Bone marrow (tissue), 2 donors: ENCODE measurements at places on chromosomes 2 and 18.

DNA sequence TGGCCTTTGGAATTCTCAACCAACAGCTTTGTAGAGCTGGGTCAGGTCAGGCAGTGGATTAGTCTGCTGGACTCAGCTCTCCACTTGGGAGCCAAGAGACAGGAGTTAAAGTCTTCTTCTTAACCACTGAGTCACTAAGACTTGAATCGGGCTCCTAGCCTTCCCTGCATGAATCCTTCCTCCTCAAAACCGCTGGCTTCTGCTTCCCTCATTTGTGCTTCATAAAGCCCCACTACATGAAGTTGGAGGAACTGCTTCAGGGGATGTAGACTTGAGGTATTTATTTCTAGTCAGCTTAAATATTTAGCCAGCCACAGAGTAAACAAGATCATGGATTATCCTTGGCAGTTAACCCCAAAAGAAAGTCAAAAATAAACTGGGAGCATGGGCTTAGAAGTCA lies 536.3 kb upstream of the TNP1 start:
- no peak for DNase-seq

DNA sequence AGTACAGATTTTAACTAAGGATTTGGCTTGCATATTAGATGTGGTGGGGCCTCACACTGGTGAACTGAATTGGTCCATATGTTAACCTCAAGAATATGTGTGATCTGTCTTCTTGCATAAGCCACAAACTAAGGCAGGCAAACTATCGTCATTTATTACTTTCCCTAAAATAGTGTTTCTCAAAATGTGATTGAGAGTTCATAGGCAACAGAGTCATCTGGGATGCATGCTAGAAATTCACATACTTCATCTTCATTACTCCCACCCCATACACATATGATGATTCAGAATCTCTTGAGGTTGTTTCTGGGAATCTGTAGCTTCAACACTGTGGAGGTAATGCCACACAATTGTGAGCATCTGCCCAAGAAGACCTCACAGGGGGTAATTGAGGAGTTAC lies 822.8 kb upstream of the CDH2 start:
- no peak for DNase-seq

DNA sequence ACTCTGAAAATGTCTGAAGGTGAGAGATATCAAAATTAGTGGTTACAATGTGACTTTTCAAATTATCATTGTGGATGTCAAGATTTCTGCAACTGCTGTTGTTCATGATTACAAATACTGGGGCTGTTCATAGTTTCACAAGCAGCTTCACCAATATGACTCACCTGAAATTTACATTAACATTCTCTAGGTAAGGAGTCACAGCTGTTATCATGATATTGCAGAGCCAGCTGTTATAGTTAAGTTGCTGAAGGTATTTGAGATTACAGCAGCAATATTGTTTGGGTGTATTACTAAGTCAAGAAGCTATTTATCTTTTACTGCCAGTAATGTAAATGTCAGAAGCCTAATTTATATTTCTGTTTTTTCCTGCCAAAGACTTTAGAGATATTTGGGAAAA lies 140.0 kb downstream of the MC4R start:
- no peak for DNase-seq

GRCh38 chr2:152115952-152116351 lies 17.1 kb upstream of the CACNB4 start:
- no peak for DNase-seq

DNA sequence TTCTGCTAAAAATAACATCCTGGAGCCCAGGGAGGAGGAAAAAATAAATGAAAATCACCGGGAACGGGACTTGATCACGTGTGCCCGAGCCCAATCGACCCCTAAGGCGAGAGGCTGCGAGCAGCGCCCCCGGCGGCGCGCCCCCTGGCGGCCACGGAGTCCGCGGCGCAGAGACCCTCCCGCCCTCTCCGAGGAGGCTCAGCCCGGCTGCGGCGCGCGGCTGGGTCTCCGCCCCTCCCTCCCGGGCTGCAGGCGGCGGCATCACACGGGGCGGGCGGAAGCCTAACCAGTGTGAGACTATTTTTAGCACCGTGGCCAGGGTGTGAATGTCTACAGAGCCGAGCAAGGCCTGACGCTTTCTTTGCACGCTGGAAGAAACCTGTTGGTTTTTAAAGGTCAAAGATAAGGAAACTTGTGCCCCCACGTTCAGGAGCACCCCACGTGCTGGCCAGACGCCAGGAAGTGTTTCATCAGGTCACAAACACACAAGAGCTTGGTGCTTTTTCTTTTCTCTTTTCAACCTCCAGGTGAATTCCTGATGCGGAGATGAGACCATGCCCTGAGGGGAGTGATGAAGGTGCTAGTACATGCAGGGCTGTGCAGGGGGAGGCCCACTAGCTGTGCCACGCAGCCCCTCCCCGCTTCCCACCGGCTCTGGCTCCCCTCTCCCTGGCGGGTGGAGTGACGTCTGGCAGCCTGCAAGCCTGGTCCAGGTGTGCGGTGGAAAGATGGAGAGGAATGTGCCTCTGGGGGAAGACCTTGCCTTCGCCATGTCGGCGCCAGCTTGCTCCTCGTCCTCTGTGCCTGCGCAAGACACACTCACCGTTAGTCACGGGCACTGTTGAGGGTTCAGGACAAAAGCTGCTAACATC lies 35.3 kb upstream of the DNMT3A start:
- peak; percentile 51 for DNase-seq

DNA sequence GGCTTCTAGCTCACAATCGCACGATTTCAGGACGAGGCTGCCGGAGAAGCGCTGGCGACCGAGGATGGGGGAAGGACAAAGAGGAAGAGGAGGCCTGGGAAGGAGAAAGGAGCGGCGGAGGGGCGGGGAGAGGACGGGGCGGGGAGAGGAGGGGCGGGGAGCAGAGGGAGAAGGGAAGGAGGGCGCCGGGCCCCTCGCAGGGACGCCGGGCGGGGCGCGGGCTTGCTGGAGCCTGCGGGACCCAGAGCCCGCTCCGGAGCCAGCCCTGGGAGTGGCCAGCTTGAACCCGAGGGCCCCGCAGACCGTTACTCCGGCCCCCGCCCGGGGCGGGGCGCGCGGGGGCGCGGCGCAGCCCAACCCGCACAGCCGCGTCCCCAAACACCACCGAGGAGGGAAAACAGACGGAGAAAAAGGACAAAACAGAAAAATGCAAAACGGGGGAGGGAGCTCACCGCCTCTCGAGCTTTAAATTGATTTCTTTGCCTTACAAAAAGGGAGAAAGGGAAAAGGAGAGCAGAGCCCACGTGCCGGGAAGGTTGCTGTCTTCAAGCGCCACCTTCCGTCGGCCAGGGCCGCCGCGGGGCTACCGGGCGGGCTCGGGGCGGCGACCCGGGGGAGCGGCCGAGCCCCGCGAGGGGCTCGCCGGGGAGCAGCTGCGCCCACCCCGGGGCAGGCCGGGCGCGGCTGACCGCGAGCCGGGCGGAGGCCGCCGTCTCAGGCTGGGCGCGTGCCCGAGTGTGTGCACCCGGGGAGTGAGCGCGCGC lies 781 bp upstream of the SOX11 start:
- DNase-seq = no peak

- DNase-seq = no peak
These were observed 173.9 kb downstream of the ANAPC1 start for GRCh38 chr2:111710085-111710484.

- DNase-seq = no peak
These were observed 88.9 kb downstream of the TMEM185B start for GRCh38 chr2:120134263-120134662.

DNA sequence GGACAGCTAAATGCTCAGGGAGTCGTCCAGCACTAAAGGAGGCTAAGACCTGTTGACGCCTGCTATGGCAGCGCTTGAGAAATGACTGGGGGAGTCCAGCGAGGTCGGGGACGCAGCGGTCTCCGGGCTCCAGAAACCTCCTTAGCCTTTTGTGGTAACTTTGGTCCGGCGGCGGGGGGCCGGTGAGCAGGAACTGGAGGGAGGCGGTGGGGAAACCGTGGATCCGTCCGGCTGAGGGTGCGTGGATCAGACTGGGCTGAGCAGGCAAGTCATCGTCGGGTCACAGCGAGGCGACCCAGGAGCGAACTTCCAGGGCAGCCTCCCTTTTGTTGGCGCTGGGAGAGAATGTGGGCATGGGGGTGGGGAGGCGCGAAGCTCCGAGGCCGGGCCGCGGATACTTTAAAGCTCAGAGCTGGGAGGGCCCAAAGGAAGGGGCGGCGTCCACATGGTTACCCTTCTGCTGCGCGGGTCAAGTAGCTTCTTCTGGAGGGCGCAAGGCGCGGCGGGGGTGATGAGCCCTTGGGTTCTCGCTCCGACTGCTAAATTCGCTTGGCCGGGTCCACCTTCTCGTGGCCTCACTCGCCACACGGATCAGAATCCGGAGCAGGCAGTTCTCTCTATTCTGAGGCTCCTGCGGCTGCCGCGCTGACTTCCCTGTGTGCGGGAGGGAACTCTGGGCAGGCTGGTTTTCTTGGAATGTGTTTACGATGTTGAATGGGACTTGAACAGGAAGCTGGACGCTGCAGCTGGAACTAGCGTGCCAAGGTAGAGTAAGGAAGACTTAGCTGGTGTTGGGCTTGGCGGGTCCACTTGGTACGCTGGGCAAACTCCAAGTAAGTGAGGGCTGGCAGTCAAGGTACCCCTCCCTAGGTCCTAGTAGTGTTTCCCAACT lies 920 bp downstream of the GULP1 start:
- DNase-seq = no peak

DNA sequence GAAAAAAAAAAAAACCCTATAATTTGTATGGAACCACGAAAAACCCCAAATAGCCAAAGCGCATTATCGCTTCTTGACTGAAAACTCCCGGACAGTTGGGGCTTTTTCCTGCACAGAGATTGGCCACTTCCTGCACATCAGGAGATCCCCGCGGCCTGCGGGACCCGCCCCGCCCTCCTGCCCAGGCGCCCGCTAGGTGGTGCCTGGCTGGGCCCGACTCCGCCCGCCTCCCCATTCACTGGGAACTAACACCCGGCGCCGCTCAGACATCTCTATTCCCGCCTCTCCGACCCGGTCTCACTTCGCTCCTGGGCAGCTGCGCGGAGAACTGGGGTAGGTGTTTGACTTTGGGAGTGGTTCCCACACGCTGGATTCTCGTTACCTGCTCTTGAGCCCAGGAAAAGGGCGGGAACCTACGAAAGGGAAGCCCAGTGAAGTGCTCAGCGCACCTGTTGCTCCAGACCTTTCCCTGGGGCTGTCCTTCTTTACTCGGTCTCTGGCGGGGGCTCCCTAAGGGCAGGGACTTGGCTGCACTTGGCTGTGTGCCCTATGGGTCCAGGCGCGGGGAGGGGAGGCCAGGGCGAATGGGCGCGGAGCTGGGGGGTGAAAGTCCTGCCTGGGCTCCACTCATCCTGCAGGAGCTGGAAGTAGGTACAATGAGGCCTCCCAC lies at the start of gene HMSD:
Gene HMSD, plus strand, starts transcription at position 234 of the 670 bp plus-strand sequence. CDS start 4,155 bp downstream, outside the sequence.
- no peak for DNase-seq

GRCh38 chr2:31739161-31739560 lies 158.4 kb upstream of the SRD5A2 start:
- no peak for DNase-seq

DNA sequence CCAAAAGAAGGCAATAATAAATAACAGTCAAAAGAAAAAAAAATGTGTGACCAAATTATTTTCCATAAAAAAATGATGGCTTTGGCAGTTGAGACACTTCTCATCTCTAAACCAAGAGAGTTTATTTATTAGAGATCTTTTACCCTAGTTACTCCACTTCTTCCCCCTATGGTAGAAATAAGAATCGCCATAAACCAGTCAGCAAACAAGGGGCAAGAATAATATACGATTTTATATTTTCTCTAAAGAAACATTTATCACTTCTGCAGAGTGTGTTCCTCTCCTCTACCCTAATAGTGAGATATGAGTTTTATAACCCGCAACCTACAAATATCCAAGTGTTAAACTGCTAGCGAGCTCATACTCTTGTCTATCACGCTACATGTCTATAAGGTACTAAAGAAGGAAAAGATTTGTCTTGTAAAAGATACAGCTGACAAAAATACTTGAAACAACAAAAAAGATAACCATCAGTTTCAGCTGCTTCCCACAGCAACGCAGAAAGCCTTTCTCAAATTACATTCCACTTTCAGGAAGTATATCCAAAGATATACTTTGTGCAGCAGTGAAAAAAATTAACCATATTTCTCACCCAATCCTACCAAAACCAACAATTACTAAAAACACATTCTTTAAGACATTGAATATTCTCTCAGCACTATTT lies 2.3 kb downstream of the RNF103 start:
- DNase-seq = no peak

GRCh38 chr2:3913166-3913565 lies 209.8 kb downstream of the DCDC2C start:
- DNase-seq = no peak

- no peak for DNase-seq
These were observed 42.2 kb upstream of the CCDC68 start for GRCh38 chr18:55001394-55002024.

DNA sequence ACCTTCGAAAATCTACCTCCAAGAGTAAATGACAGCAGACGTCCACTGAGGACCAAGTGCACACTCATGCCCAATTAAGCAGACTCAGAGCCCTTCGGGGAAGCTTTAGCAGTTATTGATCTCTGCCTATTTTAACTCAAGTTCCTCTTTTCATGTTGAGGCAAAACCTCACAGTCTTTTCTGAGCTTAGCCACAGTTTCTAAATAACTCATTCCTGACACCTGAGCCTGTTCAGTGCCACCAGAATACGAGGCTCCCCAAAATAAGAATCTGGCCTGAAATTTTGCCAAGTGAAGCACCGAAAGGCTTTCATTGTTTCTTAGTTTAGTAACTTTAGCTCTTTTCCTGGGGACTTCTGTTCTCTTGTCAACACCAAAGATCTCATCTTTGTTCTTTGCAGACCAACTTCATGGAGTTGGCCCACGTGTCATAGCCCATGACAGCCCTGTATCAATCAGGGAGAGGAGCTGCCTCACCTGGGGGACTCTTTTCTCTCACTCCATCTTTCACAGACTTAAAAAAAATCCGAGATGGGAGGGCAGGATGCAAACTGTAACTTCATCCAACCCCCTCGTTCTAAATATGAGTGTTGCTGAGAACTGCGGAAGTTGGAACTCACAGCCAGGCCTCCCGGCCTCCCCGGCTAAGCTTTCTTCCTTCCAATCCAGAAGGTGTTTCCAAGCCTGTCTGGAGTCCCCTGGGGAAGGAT lies 22.2 kb downstream of the INPP5D start:
- peak; percentile 21 for DNase-seq

- no peak for DNase-seq
These were observed 74.2 kb upstream of the MBOAT2 start for GRCh38 chr2:9077691-9078090.

- no peak for DNase-seq
These were observed 17.3 kb downstream of the UNC80 start for GRCh38 chr2:209788925-209789324.

DNA sequence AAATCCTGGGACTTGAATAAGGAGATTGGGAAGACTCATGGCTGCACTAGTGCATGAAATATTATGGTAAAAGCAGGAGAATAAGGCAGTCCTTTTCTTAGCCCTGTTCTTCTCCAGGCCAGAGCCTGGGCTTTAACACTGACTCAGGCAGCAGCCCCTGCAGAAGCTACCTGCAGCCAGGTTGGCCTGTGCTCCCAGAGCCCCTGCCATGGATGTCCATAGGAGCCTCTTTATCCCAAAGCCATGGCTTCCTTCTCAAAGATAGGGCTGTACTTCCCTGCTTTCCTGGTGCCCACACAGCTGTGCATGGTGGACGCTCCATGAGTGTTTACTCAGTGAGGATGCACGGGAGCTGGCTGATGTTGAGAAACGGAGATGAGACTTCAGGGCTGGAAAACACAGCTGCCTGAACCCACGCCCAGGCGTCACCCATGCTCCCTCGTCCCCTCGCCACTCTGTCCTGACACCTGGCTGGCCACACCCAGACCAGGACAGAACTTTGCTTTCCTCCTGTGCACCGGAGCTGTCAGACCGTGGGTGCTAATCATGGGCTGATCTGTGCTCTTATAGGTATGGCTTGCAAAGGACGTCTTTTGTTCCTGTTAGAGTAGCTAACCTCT lies 135.5 kb downstream of the GLI2 start:
- DNase-seq = no peak
